NCI-H1930 (cell line): ENCODE measurements at places on chromosomes 4 and X.

- no peak for DNase-seq
These were observed 96.0 kb downstream of the PTTG2 start for GRCh38 chr4:38056011-38056685.

DNA sequence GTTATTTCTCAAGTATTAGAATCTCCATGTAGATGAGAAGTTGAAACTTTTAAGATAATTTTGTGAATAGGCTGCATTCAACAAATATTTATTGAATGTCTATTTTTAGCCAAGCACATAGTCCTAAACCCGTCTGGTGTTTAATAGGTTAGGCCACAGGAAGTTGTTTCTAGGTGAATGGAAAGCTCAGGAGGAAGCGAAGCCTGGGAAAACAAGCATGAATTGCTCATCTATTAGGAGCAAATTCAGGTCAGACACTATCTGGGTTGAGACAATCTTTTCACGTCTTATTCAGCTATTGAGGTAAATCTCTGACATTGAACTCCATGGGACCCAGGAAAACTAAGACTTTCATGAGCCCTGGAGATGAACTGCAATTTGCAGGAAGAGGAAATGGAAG lies 43.1 kb upstream of the FREM3 start:
- DNase-seq, result no peak

DNA sequence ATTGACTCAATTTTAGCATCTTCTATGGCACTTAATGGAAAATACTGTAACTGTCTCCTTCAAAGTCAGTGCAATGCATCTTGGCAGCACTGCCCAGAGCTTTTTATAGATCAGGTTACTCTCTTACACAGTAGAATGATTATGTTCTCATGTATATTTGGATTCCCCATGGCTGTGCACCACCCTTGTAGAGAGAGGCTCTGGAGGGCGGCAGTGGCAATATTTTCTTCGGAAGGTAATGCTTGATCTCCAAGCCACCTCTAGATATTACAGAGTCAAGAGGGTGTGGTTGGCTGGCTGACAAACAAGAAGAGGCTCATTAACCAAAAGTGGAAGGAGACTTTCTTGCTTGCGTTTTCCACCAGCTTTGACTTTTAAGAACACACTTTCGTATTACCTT lies 72.8 kb upstream of the ARSJ start:
- no peak for DNase-seq

DNA sequence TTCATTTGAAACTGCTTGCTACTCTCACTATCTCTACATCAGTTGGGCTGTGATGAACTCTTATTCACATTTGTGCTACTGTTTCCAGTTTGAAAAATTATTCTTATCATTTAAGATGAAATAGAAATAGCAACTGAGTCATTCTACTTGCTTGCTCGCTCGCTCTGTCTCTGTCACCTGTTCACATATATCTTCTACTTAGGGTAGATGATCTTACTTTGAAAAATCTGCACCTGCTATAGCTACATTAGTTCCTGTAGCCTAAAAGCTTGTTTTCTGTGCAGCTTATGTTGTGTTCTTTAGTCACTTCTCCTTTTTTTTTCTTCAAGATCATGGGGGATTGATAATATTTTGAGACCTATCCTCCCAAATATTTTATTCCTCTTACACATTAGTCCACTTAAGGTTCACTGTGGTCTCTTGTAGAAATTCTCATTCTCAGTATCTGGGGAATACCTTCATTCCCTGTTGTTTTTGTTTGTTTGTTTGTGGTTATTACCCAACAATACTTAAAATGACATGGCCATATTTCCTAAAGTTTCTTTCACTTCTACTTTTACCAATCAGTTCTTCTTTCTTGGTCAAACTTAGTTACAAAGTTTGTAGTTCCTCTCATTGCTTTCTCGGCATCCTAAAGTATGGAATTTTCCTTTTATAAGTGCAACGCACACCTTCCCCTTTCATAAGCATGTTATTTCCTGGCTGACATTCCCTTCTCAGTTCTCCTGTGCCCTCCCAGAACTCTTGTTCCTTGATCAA lies 36.5 kb downstream of the CLCN5 start:
- no peak for DNase-seq

GRCh38 chrX:153434801-153435200 lies 11.1 kb downstream of the TREX2 start:
- no peak for DNase-seq

DNA sequence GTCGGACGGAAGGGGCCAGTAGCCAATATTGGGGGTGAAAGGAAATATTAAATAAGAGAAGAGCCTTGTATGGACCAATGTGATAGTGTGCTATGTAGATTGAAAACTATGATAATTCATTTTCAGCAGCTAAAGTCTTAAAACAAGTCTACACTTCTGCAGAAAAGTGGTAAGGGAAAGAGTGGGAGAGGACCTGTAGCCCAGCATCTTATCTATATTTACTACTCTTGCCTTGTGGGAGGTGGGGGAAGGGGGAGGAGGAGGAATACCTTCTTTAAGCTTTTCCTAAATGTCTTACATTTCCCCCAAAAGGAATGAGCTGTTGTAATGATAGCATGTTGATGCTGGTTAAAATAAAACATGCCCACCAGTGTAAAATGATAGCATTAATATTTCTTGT lies 220.0 kb upstream of the SPRY1 start:
- no peak for DNase-seq
